Activated CD4-positive, alpha-beta T cell treated with anti-CD3 and anti-CD28 coated beads, Interleukin-2, amount 50 U/mL, for 4 hours (primary cell): ENCODE measurements at places on chromosomes 7 and 10.

DNA sequence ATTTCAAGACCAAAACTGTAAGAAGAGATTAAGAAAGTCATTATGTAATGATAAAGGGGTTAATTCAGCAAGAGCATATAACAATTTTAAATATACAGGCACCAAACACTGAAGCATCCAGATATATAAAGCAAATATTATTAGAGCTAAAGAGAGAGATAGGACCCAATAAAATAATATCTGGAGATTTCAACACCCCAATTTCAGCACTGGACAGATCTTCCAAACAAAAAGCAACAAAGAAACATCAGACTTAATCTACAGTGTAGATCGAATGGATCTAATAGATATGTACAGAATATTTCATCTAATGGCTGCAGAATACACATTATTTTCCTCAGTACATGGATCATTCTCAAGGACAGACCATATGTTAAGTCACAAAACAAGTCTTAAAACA is 151.3 kb downstream of the COBL start:
- DNase-seq, result no peak

GRCh38 chr7:79182283-79182682 is 271.2 kb downstream of the MAGI2 start:
- DNase-seq, result no peak

GRCh38 chr10:77604941-77605351 is 32.7 kb downstream of the KCNMA1 start:
- DNase-seq, result no peak

DNA sequence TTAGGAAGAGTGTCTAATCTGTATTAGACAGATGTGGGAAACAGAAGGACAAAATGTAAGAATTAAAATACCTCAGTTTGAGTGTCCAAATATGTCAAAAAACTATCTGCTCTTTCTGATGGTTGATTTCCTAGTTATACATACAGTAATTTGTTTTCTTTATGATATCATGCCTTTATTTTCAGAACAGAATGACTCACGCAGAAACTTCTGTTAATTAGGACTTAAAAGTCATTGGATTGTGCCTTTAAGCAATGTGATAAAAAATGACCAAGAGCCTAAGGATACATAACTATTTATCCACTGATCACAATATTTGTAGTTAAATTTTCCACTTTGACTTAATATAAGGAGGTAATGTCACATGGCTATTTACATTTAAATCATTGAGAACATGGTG is 206.7 kb upstream of the PTPRZ1 start:
- no peak for DNase-seq

GRCh38 chr7:12257582-12257981 is 46.5 kb downstream of the TMEM106B start:
- DNase-seq, result no peak

DNA sequence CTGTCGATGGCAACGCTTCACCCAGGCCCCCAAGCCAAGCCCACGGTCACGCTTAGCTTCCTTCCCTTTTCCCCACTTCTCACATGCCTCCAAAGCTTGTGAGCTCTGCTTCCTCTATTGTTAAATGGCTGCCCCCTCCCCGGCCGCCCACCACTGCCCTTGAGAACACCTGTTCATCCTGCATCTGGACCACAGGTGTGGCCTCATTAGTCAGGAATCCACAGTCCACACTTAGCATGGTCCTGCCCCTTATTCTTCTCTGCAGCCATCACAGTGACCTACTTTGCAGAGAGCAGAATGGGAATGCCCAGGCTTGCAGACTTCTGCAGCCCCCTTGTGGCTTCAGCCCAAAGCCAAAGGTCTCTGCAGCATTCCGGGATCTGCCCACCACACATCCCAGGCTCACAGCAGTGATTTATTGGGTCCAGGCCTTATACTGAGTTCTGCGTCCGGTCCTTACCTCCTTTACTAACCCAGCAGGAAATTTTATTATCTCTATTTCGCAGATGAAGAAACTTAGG is 66.9 kb downstream of the PTPRE start:
- no peak for DNase-seq

DNA sequence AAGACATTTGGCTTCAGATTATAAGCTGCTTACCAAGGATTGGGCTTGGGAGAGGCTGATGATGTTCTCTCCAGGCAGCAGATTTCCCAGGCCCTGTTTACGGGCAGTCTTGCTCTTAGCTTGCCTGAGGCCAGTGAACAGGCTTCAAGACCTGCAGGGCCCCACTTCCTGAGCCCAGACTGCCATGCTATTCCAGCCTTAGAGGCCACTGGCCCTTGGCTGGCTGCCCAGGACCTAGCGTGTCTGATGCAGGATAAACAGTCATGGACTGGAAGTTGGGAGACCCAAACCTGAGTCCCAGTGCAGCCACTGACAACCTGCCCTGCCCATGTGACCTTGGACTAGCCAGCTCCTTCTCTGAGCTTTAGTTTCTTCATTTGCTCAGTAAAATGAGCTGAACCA is 2.9 kb downstream of the PRXL2A start:
- no peak for DNase-seq

GRCh38 chr10:92203919-92204623 is 86.8 kb downstream of the CPEB3 start:
- DNase-seq, result no peak

DNA sequence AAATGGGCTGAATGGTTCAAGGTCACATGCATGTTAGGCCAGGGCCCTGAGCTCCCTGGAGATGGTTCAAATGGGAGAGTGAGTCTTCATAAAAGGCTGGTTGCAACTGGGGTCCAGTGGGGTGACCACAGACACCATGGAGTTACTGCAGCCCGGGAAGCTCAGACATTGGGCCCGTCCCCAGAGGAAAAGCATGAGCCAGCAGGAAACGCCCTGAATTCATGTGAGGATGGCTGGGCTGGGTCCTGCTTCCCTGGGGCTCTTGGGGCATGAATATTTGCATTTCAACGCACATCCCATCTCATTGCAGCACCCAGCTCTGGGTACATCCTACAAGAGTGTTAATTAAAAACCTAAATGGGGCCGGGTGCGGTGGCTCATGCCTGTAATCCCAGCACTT is 549.0 kb downstream of the TCERG1L start:
- no peak for DNase-seq

- DNase-seq, result no peak
These were observed 4.7 kb downstream of the ACBD7 start for GRCh38 chr10:15083674-15084501.

DNA sequence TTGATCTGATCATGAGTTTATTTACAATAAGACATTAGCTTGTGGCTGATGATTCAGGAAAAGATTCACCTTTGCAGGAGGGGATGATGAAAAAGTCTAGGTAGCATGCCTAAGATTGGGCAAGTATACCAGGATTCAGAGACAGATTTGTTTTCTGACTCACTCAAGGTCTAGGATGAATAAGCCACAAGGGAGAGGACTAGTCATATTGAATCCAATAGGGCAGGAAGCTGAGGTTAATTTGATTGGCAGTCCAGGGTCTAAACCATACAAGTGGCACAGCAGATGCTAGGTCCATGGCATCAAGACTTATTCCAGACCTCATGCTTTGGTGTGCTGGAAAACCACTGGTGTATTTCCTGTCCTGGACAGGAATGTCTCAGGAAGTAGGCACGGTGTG is 1133.4 kb downstream of the XPNPEP1 start:
- no peak for DNase-seq
